ENCODE measurements at places on chromosomes 2 and 18.

DNA sequence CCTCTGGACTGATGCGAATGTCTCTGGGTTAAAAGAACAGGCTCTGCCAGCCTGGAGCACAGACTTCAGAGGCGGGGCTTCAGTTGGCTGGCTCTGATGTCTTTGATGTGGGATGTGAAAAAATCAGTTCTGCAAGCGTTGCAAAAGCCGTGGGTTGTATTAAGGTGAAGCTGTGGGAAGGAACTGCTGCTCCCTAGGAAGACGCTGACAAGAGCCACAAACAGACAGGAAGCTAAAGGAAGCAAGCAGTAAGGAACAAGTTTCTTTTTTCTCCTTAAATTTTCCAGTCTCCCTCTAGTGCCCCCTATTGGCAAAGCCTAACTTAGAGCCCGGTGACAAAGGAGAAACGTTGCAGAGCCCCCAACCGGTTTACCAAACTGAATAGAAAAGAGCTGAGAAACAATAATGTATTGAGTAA is 239.0 kb downstream of the CCDC178 start:
- peak; percentile 13 for DNase-seq

- no peak for DNase-seq
These were observed 1.4 kb downstream of the ARID5A start for GRCh38 chr2:96537734-96538486.

DNA sequence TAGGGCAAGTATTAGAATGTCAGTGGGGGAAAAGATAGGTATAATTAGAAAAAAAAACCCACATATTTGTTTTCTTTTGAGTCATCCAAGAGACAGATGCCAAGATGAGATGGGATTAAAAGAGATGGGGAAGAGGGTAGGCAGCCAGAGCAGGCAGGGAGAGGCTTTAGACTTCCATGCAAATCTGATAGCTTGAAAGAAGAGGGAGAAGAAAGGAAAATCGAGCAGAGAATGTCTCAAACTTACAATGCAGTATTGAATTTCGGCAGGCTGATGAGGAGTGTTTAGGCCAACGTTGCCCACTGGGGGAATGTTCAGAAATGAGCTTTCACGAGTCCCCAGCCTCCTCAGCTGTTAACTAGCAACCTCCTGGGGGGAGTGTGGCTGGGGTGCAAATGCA is 91.3 kb downstream of the SPATS2L start:
- no peak for DNase-seq

DNA sequence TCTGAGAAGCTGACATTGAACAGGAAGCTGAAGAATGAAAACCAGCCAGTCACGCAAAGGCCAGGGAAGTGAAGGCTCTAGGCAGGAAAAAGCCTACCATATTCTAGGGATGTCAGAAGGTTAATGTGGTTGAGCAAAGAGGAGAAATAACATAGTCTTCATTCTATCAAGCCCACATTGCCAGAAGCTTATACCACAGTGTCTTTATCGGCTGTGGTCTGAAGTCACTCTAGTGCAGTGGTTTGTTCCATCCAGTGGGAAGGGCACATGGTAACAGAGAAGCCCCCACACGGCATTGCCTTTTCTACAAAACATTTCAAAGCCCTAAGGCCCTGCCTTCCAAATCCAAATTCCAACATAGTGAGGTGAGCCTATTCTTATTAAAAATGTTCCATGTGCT is 311.3 kb downstream of the TNS1 start:
- no peak for DNase-seq

- DNase-seq, result no peak
These were observed 126.9 kb upstream of the TLK1 start for GRCh38 chr2:171287611-171288010.

GRCh38 chr18:12637393-12637792 is 20.5 kb downstream of the SPIRE1 start:
- no peak for DNase-seq

DNA sequence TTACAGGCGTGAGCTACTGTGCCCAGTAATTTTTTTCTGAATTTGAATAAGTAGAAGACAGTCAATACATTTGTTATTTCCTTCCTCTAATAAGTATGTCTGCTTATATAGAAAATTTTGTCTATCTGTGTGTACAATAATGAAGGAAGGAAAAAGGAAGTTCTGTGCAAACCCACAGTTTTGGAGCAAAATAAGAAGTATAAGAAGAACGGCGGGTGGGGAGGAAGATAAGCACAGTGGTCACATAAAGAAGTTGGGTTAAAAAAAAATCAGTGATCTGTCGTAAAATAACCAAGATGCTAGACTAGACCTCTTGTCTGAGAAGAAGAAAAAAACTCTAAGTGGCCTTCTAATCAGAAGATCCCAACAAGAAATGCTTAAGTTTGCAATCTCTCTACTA is 20.2 kb downstream of the MGAT4A start:
- peak; percentile 31 for DNase-seq

DNA sequence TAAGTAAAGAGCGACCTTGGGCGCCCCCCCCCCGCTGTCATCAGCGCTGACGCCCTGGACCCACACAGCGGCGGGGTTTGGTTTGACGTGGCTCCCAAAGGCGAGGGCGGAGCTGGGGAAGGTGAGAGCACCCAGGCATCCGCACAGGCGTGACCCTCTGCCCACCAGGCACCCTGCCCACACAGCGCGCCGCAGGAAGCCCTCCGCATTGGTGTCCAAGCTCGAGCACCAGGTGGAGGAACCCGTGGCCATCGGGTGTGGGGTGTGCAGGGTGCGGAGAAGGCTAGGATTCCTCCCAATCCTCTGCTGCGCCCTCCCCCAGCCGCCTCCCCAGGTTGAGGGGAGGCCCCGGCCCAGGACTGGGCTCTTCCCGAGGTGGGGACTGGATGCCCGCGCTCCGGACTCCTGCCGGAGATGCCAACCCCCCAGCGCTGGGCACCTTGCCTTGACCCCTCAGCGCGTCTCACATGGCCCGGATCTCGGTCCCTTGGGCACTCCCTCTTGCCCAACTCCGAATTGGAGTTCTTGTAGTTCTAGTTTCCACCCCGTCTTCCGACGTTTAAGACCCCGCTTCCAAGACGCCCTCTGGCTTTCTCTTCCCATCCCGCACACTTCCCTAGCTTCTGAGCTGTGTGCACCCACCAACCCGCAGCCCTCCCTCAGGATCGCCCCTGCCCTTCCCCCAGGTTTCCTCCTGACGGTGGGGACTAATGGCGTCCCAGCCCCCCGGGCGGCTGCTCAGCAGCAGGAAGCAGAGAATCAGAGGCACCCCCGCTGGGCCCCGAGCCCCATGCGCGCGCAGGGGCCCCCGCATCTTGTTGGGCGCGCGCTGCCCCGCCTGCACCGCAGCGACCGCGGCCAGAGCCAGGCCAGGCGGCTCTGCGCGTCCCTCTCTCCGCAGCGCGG is 25.9 kb upstream of the RESP18 start:
- no peak for DNase-seq

All from hematopoietic multipotent progenitor cell treated with erythropoietin and hydrocortisone succinate and interleukin-3 and kit ligand, for 8 days (in vitro differentiated cells).